Large intestine (tissue), 12 donors: ENCODE measurements at places on chromosomes 16 and 17.
A peak's percentile ranks its signal among the peaks of the same experiment; 100 is the strongest.

- peak; percentile 54 for DNase-seq
These were observed 230.9 kb downstream of the MRTFB start for GRCh38 chr16:14302031-14302398.

DNA sequence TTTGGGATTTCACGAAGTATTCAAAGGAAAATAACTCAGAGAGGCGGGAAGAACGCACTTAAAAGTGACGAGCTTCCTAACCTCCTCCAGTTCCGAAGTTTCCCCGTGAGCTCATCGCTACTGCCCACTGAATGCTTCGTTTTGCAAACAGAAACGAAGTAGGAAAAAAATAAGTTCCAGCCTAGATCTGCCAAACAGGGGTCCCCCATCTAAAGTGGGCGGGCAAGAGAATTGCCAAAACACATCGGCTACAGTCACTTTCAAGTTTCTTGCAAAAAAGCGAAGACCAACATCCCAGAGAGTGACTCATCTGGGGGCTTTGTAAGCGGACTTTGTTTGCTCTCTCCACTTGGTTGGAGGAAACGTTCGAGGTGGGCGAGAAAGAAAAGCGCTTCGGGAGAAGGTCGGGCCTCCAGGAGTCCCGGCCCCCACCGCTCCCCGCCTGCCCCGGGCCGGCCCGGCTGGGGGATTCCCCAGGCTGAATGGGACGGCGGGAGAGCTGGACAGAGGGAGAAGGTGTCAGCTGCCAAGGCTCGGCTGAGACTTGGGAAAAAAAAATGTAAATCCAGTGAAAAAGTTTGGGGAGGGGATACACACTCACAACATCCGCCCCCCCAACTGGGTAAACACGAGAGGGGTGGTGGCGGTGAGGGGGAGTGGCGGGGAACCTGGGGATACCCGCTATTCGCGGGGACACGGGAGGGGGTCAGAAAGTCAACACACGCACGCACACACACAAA is 1.0 kb downstream of the VEZF1 start:
- DNase-seq, result peak; percentile 52

- DNase-seq, result no peak
These were observed 16.7 kb downstream of the ADGRG1 start for GRCh38 chr16:57645169-57645568.

- no peak for DNase-seq
These were observed 265.3 kb upstream of the CACNG5 start for GRCh38 chr17:66569572-66569971.

DNA sequence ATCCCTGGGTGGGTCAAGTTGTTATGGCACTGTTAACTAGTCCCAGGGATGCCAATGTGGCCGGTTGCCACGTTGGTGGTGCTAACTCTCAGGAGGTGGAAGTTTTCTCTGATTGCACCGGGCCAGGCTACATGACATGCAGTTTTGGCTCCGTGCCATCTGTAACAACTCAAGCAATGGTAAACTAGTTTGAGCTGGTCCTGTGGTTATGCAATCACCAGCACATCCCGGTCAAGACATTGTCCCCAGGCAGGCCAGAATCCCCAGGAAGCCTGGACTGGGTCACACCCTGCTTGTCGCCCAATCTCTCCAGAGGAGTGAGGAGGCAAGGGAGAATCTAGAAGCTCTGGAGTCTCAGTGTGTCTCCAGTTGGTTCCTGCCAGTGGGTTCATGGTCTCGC is 10.1 kb upstream of the CCL17 start:
- peak; percentile 84 for DNase-seq

DNA sequence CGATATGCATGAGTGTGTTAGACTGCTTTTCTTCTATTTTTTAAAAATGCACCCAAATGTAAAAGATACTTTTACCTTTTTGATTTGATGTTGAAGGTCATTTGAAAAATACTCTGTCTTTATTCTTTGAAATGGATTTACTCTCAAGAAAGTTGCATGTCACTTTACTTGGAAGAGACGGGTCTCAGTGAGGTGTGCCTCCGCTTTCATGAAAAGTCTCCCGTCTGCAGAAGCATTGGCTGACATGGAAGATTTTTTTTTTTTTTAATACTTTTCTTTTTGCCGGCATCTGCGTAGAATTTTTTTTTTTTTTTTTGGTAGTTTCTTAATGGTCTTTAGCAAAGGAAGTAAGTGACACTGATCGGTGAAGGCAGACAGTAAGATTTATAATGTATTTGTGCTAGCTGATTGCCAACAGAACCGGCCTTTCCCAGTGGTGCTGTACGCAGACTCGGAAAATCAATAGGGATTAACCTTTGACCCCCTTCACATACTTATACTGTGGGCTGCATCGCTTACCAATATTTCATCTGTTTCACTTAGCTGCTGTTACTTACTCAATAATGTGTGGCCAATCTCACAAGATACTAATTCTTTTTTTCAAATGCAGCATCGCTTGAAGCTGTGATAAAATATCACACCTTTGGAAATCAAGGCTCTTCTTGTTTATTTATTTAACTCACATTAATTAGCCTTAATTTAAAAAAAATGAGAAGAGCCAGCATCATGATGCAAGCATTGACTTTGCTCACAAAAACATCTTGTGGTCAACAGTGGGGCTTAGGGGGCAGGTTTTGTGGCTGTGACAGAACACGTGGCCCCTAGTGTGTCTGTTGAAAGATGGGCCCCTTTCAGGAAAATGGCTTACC is 383.9 kb downstream of the WWOX start:
- peak; percentile 50 for DNase-seq

DNA sequence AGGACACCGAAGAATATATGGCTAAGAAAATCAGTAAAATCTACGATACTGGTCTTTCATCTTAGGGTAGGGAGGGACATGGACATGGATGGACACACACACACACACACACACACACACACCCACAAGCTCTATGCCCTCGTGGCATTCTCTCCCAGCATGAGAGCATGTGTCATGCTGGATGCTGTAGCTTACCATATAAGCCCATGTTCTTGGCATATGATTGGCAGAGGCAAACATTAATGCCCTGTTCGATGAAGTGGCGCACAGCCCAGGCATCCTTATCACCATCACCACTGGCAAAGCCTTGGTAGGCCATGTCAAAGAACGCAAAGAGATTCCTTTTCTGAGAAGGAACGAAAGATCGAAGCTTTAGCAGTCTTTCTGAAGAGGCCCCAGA is 17.6 kb downstream of the GOT2 start:
- DNase-seq, result no peak

DNA sequence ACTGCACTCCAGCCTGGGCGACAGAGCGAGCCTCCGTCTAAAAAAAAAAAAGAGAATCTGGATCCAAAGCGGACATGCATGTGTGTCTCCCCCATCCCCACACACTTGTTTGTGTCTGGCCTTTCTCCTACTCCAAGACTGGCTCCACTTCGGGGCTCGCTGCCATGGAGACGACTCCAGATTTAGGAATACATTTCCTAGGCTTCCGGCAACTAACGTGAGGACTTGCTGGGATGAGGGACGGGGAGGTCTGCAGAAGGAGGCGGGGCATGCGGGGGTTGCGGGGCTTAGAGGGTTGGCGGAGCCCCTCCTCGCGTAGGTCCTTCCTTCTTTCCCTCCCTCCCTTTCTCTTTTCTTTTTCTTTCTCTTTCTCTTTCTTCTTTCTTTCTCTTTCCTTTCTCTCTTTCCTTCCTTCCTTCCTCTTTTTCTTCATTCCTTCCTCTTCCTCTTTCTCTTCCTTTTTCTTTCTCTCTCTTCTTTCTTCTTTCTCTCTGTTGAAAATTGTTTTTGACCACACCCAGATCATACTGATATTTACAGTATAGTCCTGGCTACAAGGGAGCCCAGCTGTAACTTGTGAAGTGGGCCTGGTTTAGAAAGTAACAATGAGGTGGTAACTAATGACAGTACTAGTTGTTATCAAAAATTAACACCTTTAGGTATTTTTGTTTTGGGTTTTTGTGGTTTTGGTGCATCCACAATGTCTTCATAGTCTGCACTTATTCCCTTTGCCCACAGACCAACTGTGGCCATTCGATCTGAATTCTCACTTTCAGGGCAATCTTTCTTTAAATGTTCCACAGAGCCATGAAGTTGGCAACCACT is 25.2 kb downstream of the MIS12 start:
- peak; percentile 61 for DNase-seq

GRCh38 chr16:31393056-31393455 is at the start of gene ITGAD:
Gene ITGAD (plus strand): TSS chr16:31393335. CDS start chr16:31393361, 26 bp downstream.
- no peak for DNase-seq

DNA sequence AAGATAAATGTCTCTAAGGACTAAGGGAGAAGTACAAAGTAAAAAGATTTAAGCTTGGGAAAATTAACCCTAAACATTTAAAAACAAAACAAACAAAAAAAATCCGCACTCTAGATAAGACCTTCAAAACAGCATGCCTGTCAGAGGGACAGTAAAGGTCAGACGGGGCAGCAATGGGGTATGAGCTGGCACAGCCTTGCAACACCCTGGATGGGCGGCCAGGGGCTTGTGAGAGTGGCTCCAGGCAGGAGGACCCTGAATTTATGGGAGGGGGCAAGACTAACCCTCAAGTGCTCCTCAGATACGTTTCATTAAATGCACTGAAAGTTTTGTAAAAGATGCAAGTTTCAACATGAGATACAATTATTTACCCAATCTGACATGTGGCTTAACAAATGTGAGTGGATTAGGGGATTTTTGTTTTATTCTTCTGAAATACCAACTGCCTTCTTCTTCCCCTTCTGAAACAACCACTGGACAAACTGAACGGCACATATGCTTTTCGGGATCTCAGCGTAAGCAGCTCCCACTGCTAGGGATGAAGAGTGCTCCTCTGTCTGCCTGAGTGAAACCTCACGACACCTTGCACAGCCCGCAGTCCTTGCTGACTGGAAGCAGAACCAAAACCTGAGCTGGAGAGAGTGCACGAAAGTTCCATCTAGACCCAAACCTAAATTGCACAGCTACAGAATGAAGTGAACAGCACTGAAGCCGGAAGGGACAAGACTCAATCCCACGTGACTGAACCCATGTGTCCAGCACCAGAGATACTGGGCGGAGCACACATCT is 128.4 kb downstream of the ANKRD11 start:
- DNase-seq, result no peak

- no peak for DNase-seq
These were observed 25.3 kb downstream of the CMIP start for GRCh38 chr16:81469710-81470535.

DNA sequence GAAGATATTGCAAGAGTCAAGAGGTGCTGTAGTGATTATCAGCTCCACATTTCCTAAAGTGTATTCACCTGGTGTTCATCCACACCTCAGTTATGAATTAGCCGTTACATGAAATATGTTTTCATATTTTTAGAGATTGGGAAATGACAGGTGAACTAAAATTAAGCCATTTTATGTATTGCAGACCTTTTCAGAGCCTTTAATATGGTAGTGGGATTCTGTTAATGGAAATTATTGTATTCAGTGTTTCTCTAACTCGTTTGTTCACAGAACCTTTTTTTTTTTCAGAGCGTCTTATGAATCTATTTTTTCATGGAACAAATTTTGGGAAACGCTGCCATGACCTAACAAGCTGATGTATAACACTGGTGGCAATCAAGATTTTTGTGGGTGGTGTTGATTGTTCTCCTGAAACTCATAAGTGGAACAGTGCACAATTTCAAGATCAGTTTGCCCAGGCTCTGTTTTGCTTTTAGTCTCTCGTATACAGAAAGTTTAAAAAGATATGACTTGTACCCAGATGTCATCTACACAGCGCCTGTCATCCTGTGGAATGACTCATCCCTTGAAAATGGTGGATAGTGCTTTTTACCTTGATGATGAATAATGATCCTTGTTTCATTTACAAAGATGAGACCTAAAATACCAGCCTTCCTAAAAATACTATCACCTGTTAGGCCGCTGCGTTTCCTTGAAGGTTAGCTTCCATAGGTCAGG is 88.8 kb downstream of the ARHGAP44 start:
- DNase-seq, result no peak

GRCh38 chr17:44086364-44087311 is 16.1 kb downstream of the G6PC3 start:
- DNase-seq, result no peak

GRCh38 chr17:75153780-75154194 is 525 bp downstream of the JPT1 start:
- DNase-seq, result peak; percentile 17

GRCh38 chr17:32007463-32008298 is 498 bp downstream of the LRRC37B start:
- peak; percentile 19 for DNase-seq

DNA sequence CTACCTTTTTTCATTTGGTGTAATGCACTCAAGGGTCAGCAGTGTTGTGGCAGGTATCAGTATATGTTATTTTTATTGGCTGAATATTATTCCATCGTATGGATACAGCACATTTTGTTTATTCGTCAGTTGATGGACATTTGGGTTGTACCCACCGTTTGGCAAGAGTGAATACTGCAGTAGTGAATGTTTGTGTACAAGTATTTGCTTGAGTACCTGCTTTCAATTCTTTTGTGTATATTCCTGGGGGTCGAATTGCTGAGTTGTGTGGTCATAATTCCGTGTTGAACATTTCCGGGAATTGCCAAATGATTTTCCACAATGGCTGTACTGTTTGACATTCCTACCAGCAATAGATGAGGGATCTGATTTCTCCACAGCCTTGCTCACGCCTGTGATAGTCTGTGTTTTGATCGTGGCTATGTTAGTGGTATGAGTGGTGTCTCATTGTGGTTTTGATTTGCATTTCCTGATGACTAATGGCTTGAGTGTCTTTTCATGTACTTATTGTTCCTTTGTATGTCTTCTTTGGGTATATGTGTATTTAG is 108.4 kb downstream of the OR1D5 start:
- no peak for DNase-seq

DNA sequence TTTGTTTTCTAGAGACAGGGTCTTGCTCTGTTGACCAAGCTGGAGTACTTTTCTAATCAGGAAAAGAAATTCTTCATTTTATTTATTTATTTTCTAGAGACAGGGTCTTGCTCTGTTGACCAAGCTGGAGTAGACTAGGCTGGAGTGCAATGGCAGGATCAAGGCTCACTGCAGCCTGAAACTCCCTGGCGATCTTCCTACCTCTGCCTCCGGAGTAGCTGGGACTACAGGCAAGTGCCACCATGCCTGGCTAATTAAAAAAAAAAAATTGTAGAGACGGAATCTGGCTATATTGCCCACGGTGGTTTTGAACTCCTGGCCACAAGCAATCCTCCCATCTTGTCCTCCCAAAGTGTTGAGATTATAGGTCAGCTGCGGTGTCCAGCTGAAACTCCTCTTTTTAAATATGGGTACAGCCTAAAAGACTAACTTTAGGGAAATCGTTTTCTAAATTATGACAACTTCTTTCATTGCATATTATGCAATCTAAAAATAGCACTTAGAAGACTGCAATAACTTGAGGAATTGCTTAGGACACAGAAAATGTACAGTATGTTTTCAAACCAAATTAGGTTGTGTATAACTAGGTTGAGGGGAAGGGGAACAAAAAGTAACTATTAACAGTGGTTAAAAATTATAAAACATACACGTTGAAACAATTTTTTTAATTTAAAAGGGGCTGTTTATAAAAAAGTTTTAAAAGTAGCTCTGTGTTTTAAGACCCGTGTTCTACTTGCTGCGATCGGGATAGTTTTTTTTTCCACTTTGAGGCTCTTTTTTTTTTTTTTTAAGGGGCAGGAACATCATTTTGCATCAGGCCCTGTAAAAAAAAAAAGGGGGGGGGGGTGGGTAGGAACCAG is 4.7 kb downstream of the PRAC1 start:
- no peak for DNase-seq
